ENCODE measurements at places on chromosomes 13 and 19.

GRCh38 chr19:44611812-44612295, 1.5 kb upstream of the IGSF23 start:
- no peaks in the 10 kb centered on the region for H3K27me3 ChIP-seq
- peaks cover 45% of the 10 kb centered on the region for H3K4me1 ChIP-seq
- no peaks in the 10 kb centered on the region for H3K36me3 ChIP-seq
- no peak overlapping the region for H3K4me3 ChIP-seq

- peaks cover 1% of the 10 kb centered on the region for H3K4me1 ChIP-seq
- no peak for DNase-seq
- no peak overlapping the region for H3K27ac ChIP-seq
- H3K27me3 ChIP-seq: peaks cover 47% of the 10 kb centered on the region
- no peak overlapping the region for H3K4me3 ChIP-seq
- no peaks in the 10 kb centered on the region for H3K36me3 ChIP-seq
Measured at GRCh38 chr13:113764793-113765563, 6.0 kb downstream of the TMEM255B start.

- peak overlapping the region; percentile 89 for H3K4me3 ChIP-seq
- no peak for DNase-seq
- H3K36me3 ChIP-seq: no peaks in the 10 kb centered on the region
- H3K27ac ChIP-seq: peak overlapping the region; percentile 55
- peaks cover 13% of the 10 kb centered on the region for H3K4me1 ChIP-seq
- no peaks in the 10 kb centered on the region for H3K27me3 ChIP-seq
Measured at GRCh38 chr19:7830823-7831222, 805 bp downstream of the EVI5L start.

- peaks cover 81% of the 10 kb centered on the region for H3K36me3 ChIP-seq
- no peak overlapping the region for H3K27ac ChIP-seq
- no peaks in the 10 kb centered on the region for H3K27me3 ChIP-seq
Measured at GRCh38 chr19:646779-647565, 7.3 kb downstream of the FGF22 start.

DNA sequence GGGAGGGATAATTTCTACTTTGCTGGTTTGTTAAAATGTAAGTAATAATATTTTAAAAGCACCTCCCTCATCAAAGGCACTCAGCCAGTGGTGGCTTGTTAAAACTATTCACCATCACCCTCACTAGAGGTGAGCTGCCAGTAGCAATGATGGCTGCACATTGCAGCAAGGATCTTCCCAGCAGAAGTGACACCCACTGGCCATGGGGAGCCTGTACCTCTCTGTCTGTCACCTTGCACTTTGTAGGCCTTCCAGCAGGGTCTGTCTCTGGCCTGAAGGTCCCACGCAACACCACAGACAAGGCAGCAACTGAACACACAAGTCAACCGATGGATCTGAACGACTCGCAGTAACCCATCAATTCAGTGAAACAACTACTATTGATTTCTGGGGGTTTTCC, 47.3 kb upstream of the C13orf42 start:
- H3K36me3 ChIP-seq: no peaks in the 10 kb centered on the region
- no peaks in the 10 kb centered on the region for H3K4me1 ChIP-seq
- no peak for DNase-seq
- no peak overlapping the region for H3K27ac ChIP-seq
- no peak overlapping the region for H3K4me3 ChIP-seq
- no peaks in the 10 kb centered on the region for H3K27me3 ChIP-seq

DNA sequence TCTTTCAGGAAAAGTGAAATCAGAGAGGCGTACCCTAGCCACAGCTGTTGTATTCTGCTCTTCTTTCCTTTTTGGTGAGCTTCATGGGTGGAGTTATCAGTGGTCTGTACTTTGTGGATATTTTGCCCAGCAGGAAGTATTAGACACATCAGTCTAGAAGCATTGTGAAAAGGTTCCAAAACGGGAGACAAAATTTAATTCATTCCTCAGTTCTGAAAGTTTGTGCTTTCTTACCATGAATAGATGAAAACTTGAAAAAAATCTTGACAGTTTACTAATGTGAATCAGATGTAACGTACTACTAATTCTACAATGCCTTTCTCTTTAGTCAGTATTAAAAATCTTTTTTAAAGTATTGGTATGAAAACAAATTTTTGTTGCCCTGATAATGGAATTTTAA, 116.8 kb downstream of the DNAJC3 start:
- no peaks in the 10 kb centered on the region for H3K4me1 ChIP-seq
- no peak overlapping the region for H3K4me3 ChIP-seq
- H3K27ac ChIP-seq: no peak overlapping the region
- H3K27me3 ChIP-seq: no peaks in the 10 kb centered on the region

DNA sequence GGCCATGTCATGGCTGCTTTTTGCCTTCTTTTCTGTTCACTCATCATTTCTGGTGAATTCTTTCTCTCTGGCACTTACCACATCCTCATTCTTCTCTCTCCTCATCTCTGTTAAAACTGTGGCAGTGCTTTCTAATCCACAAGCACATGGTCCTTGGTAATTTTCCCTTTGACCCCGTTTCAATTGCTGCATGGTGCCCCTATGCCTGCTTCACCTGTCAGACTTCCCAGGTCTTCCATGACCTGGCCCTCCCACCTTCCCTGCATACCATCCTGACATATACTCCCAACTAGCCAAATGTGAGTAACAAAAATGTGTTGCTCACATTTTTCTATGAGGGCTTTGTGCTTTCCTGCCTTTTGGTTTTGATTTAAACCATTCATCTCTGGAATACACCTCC, 286.5 kb downstream of the MTUS2 start:
- no peak overlapping the region for H3K27ac ChIP-seq
- H3K27me3 ChIP-seq: peaks cover 5% of the 10 kb centered on the region
- no peaks in the 10 kb centered on the region for H3K4me1 ChIP-seq
- DNase-seq: no peak
- no peaks in the 10 kb centered on the region for H3K36me3 ChIP-seq

DNA sequence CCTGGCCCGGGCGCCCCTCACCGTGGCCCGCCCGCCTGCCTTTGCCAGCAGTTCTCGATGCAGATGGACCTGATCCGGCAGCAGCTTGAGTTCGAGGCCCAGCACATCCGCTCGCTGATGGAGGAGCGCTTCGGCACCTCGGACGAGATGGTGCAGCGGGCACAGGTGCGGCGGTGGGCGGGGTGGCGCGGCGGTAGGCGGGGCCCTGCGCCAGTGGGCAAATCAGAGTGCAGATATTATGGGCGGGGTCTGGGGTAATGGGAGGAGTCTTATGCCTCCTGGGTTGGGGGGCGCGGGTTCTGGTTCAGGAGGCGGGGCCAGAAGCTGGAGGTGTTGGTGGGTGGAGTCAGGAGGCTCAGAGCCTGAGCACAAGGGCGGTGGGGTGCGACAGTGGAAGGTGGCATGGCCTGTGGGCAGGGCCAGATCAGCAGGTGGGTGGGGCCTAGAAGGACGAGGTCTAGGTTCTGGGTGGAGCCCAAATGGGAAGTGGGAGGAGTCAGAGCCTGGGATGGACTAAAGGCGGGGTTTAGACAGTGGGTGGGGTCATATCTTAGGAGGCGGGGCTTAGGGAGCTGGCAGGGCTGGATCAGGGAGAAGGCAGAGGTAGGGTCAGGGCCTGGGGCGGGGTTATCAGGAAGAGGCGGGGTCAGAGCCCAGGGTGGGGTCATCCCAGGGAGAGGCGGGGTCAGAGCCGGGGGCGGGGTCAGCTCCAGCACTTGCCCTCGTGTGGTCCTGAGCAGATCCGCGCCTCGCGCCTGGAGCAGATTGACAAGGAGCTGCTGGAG, 5.6 kb downstream of the APC2 start:
- peaks cover 100% of the 10 kb centered on the region for H3K27me3 ChIP-seq
- H3K4me1 ChIP-seq: peaks cover 45% of the 10 kb centered on the region
- H3K4me3 ChIP-seq: no peak overlapping the region
- H3K36me3 ChIP-seq: peaks cover 7% of the 10 kb centered on the region
- DNase-seq: peak; percentile 67

- H3K4me3 ChIP-seq: no peak overlapping the region
- no peak overlapping the region for H3K27ac ChIP-seq
- H3K27me3 ChIP-seq: no peaks in the 10 kb centered on the region
- H3K36me3 ChIP-seq: peaks cover 8% of the 10 kb centered on the region
Measured at GRCh38 chr19:21321996-21322395, 7.2 kb downstream of the ZNF708 start.

GRCh38 chr19:47445527-47445926, 26.2 kb downstream of the SLC8A2 start:
- DNase-seq: no peak
- peaks cover 89% of the 10 kb centered on the region for H3K27me3 ChIP-seq

GRCh38 chr19:48716562-48717291, 2.8 kb downstream of the MAMSTR start:
- peak; percentile 91 for DNase-seq
- no peaks in the 10 kb centered on the region for H3K36me3 ChIP-seq
- peaks cover 68% of the 10 kb centered on the region for H3K4me1 ChIP-seq
- peak overlapping the region; percentile 87 for H3K27ac ChIP-seq
- H3K4me3 ChIP-seq: peak overlapping the region; percentile 39
